ENCODE measurements at places on chromosomes 2 and 18.

DNA sequence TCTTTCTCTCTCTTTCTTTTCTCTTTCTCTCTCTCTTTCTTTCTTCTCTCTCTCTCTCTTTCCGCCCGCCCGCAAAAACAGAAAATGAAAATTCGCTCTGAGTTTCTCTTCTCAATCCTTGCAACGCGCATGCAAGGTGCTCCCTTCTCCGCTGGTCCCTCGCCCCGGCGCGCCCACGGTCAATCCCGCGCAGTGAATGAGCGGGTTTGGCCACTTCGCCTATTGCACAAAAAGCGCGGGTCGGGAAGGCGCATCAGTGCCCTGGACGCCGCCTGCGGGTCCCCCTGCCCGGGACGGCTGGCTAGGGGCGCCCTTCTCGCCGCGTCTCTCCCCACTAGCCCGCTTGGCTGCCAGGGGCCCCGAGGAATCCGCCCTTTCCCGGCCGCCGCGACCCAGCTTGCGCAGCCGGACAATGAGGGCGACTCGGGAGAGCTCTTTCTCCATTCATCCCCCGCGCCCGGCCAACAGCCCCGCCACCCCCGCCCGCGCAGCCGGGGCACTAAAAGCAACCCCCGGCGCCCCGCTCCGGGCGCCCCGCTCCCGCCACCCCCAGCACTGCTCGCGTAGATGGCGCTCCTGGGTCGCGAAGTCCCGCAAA, 706 bp downstream of the LAMA1 start:
- DNase-seq = no peak

- DNase-seq = peak; percentile 98
These were observed at the start of gene WDR43 for GRCh38 chr2:28894470-28895188. TSS of gene WDR43 (plus strand) at chr2:28894667. CDS start at chr2:28894699, 32 bp downstream.

DNA sequence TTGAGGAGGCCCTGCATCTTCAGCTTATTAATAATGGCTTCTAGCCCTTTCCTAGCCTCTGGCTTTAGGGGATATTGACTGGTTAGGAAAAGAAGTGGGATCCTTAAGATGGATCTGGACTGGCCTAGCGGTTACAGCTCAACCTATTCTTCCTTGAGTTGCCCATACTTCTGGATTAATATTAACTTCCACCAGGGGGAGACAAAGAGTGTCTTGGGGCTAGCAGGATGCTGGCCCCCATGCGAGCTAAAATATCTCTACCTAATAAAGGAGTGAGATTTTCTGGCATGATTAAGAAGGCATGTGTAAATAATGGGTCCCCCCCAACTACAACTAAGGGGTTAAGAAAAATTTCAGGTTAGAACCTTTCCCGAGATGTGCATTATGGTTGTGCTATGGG, 23.2 kb upstream of the PLA2R1 start:
- DNase-seq = no peak

DNA sequence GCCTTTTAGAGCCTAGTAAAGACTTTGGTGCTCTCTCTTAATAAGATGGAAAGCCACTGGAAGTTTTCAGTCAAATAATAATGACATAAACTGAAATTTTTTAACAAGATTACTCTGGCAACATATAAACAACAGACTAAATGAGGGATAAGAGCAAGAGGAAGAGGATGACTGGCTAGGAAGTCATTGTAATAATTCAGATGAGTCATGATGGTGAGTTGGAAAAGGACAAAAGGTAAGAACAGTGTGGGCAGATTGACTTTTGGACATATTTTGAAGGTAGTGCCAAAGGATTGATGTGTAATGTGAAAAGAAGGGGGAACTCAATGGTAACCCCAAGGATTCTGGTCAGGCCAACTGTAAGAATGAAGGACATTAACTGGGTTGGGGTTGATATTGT, 310.3 kb downstream of the NOL4 start:
- DNase-seq = no peak

DNA sequence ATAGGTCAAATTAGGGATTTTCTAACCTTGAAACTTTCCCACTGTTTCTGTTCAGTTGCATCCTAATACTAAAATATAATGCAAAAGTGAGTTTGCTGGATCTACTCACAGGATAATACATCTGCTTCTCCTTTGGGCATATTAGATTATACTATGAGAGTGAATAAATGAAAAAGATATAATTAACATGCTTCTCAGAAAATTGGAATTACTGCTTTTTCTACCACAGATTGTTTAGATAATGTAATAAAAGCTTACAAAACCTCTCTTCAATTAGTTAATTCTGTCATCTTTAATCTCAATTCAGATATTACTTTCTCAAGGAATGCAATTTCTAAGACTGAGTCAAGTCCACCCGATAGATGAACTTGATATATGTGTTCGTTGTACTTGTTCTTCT, 1077.2 kb upstream of the CDH2 start:
- DNase-seq = no peak

DNA sequence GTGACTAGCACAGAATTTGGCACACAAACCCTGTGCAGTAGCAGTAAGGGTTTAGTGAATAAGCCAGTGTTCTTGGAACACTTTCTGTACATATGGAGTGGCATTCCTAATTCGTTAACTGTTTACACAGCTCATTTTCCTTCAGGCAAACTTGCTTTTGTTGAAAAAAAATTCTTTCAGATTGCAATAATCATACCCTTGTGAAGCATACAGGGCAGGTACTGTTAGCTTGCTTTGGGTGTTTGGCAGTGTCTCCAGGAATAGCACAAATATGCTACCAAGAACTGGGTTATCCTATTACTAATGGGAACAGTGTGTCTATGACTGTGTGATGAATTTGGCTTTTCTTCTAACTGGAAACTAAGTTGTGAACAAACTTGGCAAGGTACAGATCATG, 33.4 kb downstream of the UGP2 start:
- no peak for DNase-seq

DNA sequence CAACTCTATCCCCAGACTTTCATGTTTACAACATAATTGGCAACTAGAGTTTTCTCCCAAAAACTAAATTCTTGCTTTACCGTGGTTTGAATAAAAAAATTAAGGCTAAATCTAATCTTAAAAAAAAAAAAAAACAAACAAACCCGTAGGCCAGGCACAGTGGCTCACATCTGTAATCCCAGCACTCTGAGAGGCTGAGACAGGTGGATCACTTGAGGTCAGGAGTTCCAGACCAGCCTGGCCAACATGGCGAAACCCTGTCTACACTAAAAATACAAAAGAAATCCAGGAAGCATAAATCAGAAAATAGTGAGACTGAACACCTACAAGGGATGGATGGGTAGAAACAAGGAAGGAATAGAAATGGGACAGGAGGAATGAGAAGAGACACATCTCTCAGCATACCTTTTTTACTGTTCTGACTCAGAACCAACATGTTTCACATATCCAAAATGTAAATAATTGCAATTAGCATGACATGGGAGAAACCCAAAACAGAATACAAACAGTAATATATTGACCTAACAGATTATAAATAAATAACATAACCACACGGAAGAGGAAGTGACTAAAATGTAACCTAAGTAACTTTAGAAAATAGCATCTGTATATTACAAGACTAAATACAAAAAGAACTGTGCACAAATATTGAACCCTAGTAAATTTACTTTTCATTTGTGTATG, 17.5 kb downstream of the MGAT4A start:
- DNase-seq = no peak

GRCh38 chr2:231276987-231277386, 78.6 kb downstream of the ARMC9 start:
- no peak for DNase-seq

- no peak for DNase-seq
These were observed 53.0 kb downstream of the EPHA4 start for GRCh38 chr2:221518935-221519625.

All from stimulated activated naive B cell treated with anti-CD40 and anti-IgM and Interleukin-4, amounts not matched to agents 10 μg/mL and 1 μg/mL and 100 μg/mL, for 72 hours (primary cell).